ENCODE measurements at places on chromosomes 4 and X.

GRCh38 chr4:148344352-148344751 is 97.9 kb downstream of the NR3C2 start:
- DNase-seq: no peak

GRCh38 chr4:11632483-11632882 is 203.8 kb upstream of the HS3ST1 start:
- DNase-seq: no peak

DNA sequence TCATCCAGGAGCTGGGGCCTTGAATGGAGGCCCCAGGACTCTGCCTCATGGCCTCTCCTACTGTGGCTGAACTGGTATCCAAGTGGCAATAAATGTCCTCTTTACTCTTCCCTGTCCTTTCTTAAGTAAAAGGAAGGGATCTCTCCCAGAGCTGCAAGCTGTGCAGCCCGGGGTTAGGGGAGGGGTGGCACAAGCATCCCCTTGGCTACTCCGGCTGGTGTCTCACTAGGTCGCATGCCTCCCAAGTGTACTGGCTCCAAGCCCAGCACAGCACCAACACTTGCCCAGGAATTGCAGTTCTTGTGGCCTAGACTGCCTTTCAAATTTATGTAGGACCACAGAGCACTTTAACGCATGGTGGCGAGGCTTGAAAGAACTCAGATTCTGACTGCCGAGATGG is 44.7 kb upstream of the MED14 start:
- DNase-seq: no peak

DNA sequence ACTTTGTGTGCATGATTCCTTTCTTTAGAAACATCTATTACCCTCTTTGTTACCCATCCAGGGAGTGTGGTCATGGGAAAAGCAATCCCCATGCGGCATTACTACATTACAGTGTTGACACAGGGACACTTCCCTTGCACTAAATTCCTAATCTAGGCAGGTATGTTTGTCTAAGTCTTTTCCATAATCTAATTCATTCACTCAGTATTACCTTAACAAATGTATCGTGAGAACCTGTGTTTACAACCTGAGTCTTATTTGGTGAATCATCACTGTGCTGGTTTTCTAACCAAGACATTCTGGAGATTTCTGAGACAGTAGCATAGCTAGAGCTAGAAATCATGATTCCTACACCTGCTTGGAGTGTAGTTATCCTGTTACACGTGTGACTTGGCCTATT is 326.8 kb downstream of the BMPR1B start:
- no peak for DNase-seq

DNA sequence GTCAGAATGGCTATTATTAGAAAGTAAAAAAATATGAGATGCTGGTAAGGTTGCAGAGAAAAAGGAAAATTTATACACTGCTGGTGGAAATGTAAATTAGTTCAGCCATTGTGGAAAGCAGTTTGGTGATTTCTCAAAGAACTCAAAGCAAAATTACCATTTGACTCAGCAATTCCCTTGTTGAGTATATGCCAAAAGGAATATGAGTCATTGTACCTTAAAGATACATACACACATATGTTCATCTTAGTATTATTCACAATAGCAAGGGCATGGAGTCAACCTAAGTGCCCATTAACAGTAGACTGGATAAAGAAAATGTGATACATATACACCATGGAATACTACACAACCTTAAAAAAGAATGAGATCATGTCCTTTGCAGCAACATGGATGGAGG is 148.2 kb downstream of the COMMD8 start:
- no peak for DNase-seq

DNA sequence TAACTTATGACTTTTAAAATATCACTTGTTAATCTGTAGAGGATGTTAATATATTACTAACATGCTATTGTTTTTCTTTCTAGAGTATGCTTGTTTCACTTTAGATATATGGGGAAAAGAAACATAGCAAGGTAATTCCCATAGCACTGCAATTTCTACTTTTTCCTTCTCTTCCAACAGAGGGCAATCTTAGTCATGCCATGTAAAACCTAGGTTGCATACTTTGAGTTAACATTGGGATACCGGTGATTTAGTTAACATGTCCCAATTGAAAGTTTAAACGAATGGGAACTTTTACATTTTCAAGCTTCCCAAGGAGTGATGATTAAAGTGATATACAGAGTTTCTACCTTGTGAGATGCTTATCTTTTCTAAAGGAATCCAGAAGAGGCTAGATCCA is 89.4 kb upstream of the IL13RA1 start:
- no peak for DNase-seq

DNA sequence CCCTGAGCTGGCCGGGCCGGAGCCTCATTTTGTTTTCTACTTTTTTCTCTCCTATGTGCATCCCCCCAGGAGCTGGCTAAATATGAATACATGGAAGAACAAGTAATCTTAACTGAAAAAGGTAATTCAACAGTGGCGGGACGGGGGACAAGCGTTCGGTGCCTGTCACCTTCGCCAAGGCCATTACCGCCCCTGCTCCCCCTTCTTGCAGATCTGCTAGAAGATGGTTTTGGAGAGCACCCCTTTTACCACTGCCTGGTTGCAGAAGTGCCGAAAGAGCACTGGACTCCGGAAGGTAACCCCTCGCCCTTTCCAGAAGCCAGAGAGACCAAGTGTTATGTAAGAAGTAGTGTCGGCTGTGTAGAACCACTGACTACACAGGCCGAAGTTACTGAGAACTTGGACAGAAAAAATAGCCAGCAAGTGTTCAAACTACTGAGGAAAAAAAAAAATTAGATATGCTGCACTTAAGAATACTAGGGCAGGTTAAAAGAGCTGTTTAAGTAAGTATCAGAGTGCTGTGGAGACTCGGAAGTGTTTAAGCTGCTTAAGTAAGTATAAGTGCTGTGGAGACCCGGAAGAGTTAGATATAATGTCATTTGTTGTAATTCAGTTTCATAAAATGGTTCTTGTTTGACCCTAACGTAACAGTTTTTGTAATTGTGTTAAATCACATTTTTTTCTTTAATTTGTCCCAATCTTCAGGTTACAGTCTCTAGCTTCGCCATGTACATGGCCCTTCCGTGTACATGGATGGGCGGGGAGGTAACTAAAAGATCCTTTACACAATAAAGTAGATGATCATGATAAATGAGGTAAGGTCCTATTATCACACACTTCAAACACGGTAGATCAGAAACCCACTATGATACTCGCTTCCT is 856 bp downstream of the SAT1 start:
- DNase-seq: no peak

DNA sequence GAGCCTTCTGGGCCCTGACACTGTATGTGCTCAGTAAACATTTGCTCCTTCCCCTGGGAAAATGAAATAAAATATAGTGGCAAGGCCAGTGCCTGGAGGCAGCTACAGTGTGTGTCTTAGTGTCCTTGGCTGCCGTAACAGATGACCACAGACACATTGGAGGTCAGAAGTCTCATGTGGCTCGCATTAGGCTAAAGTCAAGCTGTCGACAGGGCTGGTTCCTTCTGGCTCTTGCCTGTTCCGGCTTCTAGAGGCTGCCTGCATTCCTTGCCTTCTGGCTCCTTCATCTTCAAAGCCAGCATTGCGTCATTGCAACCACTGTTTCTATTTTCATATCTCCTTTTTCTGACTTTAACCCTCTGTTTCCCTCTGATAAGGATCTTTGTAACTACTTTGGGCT is 83.6 kb upstream of the STX18 start:
- no peak for DNase-seq

GRCh38 chr4:151142758-151143157 is 43.3 kb downstream of the RPS3A start:
- no peak for DNase-seq

DNA sequence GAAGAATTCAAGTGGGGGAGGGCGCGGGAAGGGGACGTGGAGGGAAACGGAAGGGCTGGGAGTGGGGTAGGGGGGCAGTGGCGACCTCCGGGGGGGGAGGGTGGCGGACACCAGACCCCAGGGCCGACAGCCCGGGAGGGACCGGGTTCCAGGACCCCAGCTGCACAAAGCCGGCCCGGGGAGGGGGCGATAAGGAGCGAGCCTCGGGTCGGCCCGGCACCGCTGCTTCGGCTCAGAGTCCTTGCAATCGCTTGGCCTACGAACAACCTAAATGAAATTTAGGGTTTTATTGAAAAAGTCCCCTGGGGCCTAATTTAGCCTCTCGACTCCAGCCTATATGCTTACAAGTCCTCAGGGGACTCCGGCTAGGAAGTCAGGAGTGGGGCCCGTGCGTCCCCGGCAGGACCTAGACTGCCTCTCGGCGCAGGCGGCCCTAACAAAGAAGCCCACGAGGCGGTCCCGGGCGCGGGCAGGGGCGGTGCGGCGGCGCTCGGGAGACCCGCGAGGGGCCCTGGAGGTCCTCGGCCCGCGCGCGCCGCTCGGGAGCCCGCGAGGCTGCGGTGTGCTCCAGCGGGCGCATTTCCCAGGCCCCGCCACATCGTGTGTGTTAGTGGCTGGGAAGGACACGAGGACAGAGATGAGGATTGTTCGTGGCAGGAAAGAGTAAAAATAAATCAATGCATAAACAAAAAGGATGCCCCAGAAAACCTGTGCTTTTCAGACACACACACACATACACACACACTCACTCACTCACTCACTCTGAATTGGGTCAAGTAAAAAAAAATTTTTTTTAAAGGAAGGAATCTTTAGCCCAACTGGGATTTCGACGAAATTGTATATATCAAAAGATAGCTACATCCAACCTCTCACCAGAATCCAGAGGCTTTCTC is 70.0 kb downstream of the MGST2 start:
- peak; percentile 26 for DNase-seq

GRCh38 chr4:147933316-147933715 is 201.4 kb downstream of the ARHGAP10 start:
- no peak for DNase-seq

GRCh38 chr4:7377223-7377865 is 57.4 kb downstream of the PSAPL1 start:
- DNase-seq: no peak

GRCh38 chr4:26858947-26859401 is 1.7 kb upstream of the STIM2 start:
- DNase-seq: no peak

- DNase-seq: no peak
Measured at GRCh38 chr4:7241597-7242125, 49.3 kb downstream of the SORCS2 start.

DNA sequence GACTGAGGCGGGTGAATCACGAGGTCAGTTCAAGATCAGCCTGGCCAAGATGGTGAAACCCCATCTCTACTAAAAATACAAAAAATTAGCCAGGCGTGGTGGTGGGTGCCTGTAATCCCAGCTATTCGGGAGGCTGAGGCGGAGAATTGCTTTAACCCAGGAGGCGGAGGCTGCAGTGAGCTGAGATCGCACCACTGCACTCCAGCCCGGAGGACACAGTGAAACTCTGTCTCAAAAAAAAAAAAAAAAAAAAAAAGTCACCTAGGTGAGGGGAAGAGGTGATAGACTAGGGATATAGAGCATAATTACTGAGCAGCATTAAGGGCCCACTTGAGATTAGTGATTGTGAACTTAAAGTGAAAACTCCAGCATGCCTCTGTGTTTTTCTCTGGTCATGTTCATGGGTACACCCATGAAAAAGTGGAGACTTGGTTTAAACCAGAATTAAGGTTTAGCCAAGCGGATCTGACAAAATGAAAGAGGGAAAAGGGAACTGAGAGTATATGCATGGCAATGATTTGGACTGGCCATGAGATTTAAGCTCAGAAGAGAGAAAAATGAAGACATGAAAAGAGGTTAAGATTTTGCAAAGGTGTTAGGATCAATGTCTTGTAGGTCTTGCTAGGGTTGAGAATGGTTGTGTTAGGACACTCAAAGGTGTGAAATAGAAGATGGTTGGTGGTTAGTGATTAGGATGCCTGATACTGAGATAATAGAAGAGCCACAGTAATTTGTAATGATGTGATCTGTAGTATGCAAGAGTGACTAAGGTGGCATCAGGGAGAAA is 105.0 kb downstream of the RAB28 start:
- no peak for DNase-seq

GRCh38 chr4:30968926-30969325 is 248.8 kb downstream of the PCDH7 start:
- DNase-seq: no peak
